Right cardiac atrium (tissue), 5 donors: ENCODE measurements at places on chromosomes 6 and 20.

DNA sequence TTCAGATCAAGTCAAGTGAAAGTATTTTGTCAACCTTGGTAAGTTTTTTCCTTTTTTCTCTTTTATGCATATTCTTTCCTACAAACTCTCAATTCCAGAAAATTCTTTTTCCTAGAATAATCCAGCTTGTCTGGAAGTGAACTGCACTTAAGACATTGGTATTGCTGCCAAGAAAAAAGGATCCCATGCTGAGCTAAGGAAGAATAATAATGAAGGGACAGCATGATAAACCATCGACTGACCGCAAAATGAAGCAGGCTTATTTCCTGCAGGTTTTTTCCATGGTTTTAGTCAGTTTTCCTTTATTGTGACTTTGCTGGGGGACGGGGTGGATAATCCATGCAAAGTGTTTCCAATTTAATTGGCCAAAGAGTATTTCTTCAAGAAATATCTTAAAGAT, 857.6 kb upstream of the SLC35B3 start:
- no peak for DNase-seq

DNA sequence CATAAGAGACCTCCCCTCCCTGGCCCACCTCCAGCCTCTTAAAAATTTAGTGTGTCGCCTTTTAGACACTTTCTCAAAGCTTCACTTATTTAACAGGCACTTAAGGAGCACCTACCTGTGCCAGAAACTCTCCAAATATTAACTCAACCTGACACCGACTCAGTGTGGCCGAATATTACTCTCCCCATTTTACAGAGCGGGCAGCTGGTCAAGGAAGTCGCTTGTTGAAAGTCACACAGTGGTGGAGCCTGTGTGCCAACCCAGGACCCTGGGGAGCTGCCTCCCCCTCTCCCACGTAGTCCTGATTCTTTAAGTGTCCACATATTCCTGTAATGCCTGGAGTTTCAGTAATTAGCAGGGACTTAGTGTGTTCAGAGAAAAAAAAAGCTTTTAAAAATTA, 1.0 kb upstream of the PMEPA1 start:
- DNase-seq: peak; percentile 65

DNA sequence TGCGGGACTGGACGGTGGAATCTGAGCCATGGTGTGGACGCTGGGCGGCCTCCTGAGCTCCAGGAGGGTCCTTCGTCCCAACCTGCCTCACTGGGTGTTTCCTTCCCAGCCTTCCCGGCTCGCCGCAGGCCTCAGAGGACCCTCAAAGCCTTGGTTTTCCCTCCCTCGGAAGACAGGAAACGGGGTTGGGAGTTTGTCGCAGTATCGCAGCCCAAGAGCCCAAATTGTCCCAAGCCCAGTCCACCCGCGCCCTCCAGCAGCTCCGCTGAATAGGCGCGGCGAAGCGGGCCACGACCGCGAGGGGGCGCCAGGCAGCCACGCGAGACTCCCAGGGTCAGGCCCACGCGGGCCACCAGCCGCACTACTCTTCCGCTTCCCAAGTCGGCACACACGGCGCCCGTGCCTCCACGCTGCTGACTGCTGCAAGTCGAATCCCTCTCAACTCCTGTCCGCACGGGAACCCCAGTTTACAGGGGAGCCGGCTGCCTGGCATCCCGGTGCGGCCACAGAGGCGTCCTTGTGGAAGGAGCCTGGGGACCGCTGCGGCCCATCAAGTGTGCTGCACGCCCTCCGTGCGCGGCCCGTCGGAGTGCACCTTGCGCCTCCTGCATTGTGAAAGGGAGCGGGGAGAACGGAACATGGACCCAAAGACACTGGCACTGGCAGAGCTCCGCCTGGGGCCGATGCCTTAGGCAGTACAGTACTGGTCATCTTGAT, 40.4 kb upstream of the HMGA1 start:
- peak; percentile 96 for DNase-seq

- peak; percentile 56 for DNase-seq
Observed at GRCh38 chr6:2353412-2354137, 108.2 kb upstream of the GMDS start.

- DNase-seq: no peak
Observed at GRCh38 chr6:143176090-143177021, 115.7 kb downstream of the AIG1 start.

DNA sequence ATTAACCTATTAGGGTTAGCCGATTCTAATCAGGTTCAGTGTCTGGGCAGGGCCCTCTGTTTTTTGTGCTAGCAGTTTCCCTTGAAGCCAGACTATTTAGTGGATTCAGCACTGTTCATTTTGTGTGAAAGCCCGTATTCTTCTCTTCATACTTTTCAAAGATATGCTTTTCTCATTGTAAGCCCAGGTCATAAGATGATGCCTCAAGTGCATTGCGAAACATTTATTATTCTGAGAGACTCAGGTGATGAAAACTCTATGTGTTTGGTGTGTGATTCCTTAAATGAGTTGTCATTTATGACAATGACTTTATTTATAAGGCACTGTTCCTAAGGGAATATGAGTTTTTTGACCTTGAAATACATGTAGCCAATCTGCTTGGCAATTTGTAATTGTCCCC, 851.0 kb upstream of the FLRT3 start:
- no peak for DNase-seq
